Activated T-helper 2 cell treated with anti-CD3 and anti-CD28 coated beads, Interferon-gamma antibody, Interleukin-2, Interleukin-4, amounts not matched to agents 10 μg/mL and 5 μg/mL and 100 μg/mL, durations not matched to agents 14 hours and 24 hours and 36 hours (primary cell): ENCODE measurements at places on chromosomes 2 and 18. TPM values are rescaled to one million over a fixed set of nuclear protein-coding genes. Genes with fewer than 3 reads are reported as not detected.

DNA sequence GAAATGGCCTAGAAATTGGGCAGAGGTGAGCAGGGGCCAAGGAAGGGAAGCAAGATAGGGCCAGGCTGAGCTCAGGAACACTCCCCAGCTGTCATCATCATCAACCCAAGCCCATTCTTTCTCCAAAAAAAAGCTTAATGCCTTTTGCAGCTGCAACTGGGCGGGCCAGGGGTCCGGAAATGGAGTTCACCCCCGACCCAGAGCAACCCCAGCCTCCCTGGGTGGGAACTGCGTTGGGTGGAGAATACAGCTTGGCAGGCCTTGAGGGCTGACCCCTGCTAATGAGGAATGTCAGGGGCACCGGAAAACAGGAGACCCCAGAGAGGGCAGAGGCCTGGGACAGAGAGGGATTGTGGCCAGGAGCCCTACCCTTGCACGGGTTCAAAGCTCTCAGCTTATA lies 64.8 kb downstream of the TNS1 start:
- DNase-seq, result no peak

DNA sequence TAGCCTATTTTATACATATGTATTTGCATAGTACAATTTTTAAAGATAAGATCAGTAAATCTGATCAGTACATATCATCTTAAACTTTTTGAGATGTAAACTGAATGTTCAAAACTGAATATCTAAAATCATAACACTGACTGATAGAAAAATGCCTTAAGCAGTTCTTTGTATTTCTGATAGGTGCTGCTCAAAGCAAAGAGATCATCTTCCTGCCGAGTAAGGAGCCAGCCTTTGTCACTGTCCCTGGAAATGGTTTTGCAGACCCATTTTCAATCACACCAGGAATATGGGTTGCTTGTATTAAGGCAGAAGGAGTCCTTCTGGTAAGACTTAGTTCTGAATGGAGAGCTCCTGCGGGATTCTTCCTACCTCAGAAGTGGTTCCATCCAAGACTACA lies 135.0 kb downstream of the LAMA3 start:
- DNase-seq, result no peak

- DNase-seq, result no peak
Measured at GRCh38 chr2:100964681-100965169, 37.4 kb upstream of the RPL31 start.

GRCh38 chr2:78585871-78586270 lies 439.6 kb upstream of the REG3G start:
- no peak for DNase-seq

GRCh38 chr2:218788529-218789255 lies 6.7 kb downstream of the CYP27A1 start:
- DNase-seq, result no peak

DNA sequence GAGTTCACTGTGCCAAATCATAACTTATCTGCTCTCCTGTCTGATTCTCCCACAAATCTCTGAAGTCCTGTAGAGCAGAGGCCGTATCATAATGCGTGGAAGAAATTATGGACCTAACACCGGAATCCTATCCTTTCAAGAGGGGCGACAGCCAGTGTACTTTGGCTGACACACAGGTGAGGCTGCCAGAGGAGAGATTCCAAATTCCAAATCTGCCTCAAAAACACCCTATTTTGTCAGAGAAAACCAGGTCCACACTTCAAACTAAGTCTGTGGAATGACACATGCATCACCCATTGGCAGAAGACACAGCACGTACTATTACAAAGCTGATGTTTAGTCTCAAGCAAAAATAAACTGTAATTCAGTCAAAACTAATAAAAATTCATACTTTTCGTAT lies 139.2 kb upstream of the PID1 start:
- DNase-seq, result no peak

GRCh38 chr2:32192418-32192817 lies 26.8 kb downstream of the SLC30A6 start:
- DNase-seq, result no peak

CCDC102B gene
- 1.2 and 1.3 TPM in 2 replicates for total RNA-seq

INHBB gene
- not detected in 2 replicates for total RNA-seq

ATG16L1 gene
- total RNA-seq, result 33.5 and 35.5 TPM in 2 replicates

EPHA4 gene
- 0.67 and 1.2 TPM in 2 replicates for total RNA-seq

DNA sequence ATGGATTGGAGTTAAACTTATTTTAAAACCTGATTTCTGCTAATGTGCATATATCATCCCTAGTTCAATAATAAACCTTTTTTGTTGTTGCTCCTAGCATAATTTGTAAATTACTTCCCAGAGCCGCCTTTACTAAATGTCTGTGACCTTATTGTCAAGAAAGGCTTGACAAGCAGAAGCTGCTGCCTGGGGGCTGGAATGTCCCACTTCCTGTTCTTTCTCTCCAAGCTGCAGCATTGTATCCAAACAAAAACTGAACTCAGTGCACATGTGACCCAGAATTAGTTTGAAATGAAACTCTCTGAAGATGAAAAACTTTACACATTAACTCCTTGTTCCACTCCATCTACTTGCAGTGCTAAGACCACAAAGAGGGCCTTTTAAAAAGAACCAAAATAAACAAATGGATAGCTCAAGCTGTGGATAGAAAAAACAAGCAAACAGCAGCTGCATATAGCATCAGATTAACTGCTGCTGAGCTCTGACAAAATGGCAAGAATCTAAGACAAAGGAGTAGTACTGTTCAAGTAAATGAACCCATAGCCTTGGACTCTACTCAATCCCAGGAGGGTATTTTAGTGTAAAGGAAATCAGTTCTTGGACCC lies 99.8 kb upstream of the NEUROD1 start:
- no peak for DNase-seq

DNA sequence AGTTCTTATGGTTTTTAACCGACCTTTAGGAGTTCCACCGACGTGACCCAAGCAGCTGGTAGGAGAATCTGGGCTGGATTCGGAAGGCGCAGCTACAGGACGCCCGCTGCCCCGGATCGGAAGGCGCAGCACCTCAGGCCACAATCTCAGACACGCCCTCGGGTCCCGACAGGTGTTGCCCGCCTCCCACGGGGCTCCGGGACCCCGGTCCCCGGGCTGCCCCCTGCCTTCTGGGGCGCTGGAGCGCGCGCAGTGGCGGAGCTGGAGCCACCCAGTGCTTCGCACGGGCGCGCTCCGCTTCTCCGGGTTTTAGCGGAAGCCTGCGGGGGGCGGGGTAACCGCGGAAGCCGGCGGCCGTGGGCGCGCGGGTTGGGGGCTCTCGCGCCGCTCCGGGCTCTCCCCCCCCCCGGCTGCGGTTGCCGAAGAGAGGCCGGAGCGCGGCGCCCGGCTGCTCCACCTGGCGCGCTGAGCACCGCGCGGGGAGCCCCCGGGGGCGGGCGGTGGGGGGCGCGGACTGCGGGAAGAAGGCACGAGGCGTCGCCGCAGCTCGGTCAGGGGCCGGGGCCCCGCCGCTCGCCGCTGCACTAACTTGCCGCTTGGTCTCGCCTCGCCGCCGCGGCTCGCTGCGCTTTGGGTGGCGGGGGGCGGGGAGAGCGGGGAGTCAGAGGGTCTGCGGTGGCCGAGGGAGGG lies 718.8 kb downstream of the DPP10 start:
- no peak for DNase-seq

- DNase-seq, result no peak
Measured at GRCh38 chr2:195312662-195313061, 344.4 kb upstream of the SLC39A10 start.

RNASEH1 gene
- total RNA-seq, result 29.0 and 30.3 TPM in 2 replicates

DNA sequence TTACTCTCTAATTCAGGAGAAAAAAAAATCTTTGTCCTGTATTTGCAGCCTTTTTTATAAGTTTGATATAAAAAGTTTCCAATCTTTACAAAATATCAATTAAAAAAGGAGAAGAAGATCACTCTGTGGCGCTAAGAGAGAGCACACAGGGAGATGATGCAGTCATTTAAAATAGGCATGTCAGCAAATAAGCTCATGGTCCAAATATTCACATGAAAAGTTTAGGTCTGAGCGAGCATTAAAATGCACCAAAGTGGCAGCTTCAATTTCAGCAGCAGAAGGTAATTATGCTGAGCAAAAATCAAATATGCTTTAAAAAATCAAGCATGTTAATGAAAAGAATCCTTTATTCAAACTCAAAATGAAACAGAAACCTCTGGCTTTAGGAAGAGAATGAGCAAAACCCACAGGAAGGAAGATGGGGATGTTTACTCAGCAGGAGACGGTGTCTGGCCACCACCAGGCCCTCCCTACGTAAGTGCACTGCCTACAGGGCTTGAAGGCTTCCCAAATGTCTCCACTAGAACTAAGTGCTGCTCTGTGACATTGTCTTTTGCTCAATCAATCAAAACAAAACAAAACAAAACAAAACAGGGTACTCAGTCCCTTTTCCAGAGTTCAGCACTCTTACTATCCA lies 120.4 kb downstream of the L3MBTL4 start:
- no peak for DNase-seq
